ENCODE measurements at places on chromosomes 11 and 22.

- DNase-seq, result no peak
Observed at GRCh38 chr22:24435323-24435645, 7.9 kb downstream of the ADORA2A start.

GRCh38 chr11:28757725-28758515 lies 649.7 kb downstream of the METTL15 start:
- DNase-seq, result no peak

DNA sequence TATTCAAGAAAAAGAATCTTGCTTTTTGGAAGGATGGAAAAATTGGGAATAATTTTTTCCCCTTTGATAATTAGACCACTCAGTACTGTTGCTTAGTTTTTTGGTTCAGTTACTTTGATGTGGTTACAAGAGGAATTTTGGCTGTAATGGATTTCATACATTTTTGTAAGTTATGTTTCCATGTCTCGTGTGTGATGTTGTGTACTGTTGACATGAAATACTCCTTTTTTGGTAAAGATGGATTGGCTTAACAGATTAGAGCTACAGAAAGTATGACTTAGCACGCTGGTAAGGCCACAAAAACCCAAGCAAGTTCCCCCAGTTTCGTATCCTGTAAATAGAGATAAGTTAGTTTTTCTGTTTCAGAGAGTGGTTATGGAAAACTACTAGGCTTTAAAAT lies 11.9 kb downstream of the TBCEL start:
- no peak for DNase-seq

DNA sequence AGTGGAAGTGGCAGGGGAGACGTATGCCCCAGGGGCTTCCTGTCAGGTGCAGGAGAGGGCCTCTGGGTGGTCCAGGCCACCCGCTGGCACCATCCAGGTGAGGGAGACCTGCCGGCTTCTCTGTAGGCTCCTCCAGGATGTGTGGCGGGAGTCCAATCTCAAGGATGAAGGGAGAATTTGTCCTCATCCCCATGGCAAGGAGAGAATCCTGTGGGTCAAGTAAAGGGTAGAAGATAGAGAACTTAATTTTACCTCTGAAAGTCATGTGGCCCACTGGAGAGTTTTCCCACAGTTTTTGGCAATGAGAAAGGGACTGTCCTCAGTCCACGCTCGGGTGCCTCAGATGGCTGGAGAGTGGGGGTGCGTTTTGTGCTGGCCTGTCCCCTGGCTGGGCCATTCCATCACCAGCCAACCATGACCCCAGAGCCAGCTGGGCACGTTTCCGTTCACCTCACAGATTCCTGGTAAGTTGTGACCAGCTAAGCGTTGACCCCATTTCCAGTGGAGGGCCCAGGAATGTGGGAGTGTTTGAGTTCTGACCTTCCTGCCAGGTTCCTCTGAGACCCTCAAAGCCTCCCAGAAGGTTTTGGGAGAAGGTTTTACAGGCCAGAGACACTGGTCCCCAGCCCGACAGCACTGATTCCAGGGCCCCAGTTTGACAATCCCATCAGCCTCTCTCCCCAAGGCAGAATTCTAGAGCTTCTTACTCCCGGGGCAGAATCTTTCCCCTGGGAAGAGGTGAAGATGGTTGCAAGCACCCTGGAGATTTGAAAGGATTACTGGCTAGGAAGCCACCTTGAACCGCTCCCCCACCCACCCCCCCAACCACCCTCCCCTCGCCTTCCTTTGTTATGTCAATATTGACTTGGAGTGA lies 2.6 kb downstream of the OVOL1 start:
- DNase-seq, result no peak
